ENCODE measurements at places on chromosomes 5 and 9.

GRCh38 chr5:124745928-124746915, at the start of gene ZNF608:
ZNF608 (minus strand) TSS chr5:124746639; CDS start chr5:124744989, 1,650 bp downstream.
- peak; percentile 75 for DNase-seq

GRCh38 chr9:116417464-116417863, 263.9 kb downstream of the PAPPA start:
- no peak for DNase-seq

GRCh38 chr5:23268136-23268535, 239.3 kb upstream of the PRDM9 start:
- no peak for DNase-seq

DNA sequence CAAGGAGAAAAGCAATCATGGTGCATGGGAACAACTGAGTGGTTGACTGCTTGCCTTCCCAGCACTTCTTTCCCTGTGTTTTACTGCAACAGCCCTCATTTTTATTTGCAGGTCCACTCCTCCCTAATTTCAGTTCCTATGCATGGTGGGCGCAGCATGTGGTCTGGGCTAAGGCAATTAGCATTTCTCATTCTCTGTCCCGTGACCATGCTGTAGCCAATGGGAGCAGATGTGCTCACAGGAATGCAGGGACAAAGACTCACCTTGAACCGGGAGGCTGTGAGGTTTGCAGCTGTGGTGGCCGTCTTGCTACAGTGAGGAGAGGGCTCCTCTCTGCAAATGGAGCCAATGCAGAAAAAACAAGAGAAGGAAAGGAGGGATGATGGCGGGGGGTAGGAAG, 315.5 kb downstream of the SLIT3 start:
- DNase-seq = no peak

DNA sequence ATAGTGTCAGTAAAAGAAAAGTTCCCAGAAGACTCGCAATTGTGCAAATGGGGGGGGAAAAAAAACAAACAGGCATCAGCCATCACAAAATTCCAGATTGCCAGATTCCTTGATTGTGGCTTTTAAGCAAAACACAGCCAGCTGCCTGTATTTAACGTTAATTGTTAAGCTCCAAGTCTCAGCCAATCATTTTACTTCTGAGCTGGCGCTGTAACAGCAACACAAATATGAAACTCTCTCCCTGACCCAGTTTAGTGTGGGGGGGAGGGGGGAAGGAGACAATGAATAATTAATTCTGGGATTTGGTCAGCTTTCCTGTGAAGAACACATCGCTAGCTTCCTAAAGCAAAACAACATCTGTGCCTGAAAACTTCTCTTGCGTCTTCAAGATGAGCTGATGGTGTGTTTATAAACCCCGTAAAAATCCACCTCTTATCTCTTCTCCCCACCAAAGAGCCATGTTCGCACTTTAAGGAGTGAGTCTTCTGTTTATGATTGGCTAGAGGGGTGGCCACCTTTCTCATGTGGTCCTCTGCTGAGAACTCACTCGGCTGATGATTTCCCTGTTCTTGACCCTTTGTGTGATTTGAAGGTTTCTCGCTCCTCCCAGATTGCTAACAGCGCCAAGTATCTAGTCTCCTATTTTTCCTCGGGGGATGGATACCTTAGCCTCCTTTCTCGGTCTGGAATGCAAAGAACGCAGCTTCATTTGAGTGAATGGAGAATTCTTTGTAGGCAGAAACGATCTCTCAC, 160.2 kb upstream of the DAPK1 start:
- DNase-seq = peak; percentile 11

GRCh38 chr9:109972026-109972882, 192.3 kb downstream of the PALM2AKAP2 start:
- DNase-seq = no peak

Data from brain microvascular endothelial cell (primary cell).